ENCODE measurements at places on chromosomes 1 and 21.
A peak's percentile ranks its signal among the peaks of the same experiment; 100 is the strongest.

- DNase-seq: no peak
These were observed 368.5 kb upstream of the SNX7 start for GRCh38 chr1:98292994-98293393.

DNA sequence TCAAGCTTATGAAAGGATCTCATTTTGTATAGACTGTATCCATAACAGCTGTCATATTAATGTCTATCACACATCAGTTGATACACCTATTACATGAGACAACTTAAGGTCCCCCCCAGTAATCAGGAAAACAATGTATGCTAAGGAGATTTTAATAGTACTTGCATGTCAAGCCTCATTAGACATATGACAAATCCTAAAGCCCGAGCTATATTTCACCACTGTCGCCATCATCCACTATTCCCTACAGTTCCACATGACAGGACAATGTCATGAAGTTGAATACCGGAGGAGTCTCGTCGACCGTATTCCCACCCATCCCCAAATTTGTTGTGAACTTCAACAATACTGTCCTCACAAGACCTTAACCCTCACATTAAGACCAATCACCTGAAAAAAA is 3.4 kb downstream of the HMGN1 start:
- no peak for DNase-seq

DNA sequence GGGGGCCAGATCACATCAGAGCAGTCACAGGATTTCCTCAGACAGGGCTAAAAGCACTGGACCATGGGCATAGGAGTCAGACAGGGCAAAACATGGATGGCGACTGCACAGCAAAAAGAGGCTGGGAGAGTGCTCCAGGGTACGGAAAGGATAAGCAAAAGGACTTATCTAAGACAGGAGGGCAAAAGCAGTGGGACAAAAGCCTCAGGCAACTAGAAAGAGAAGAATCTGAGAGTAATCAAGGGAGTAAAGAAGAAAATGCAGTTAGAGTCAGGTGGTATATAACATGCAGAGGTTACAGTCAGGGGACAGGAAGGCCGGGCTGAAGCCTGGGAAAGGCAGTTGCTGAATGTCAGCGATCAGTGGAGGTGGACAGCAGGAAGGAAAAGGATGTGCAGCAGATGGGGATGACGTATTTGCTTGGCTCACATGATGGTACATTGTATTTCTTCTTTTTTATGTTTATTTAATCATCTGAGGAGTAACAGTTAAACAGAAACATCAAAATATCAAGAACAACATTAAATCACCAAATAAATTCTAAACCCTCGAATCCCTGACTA is 63.1 kb upstream of the CNN3 start:
- no peak for DNase-seq

DNA sequence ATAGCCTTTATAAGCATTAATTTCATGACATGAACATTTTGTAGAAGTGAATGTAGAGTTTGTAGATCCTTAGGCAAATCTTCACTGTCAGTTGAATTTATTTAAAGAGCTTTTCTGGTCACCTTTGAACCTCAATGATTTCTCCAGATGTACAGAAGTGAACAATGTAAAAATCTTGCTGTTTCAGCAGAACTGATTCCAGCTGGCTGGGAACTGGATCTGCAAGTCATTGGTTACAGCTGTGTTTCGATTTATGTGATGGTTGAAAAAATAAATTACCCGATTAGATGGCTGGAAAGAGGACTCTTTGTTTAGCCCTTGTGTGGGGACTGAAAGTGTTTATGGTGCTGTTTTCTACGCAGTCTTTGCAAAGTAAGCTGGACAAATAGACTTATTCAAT is 849.8 kb downstream of the USP25 start:
- peak; percentile 48 for DNase-seq

GRCh38 chr1:200894712-200895442 is at the start of gene INAVA:
TSS of gene INAVA (plus strand) at chr1:200894900. CDS start at chr1:200898401, 3,501 bp downstream.
- no peak for DNase-seq

- no peak for DNase-seq
These were observed 50.8 kb downstream of the ACBD3 start for GRCh38 chr1:226135709-226136108.

GRCh38 chr1:165218731-165219130 is 137.8 kb downstream of the LMX1A start:
- no peak for DNase-seq

DNA sequence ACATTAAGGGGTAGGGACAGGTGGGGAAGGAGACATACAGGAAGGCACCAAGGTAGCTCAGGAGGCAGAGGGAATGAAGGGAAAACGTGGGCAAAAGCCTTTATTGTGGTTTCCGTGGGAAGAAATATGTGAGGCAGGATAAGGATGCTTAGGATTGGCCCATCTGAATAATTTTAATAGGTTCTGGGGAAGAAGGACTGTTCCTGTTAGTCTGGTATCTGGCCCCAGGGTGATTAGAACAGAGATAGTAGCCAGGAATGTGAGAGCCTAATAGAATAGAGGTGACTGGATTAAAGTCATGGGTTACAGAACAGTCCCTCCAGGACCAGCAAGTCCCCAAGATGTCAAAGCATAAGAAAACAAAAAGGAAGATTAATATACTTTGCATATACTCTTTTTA is 545.2 kb upstream of the CAMK1G start:
- DNase-seq: no peak

DNA sequence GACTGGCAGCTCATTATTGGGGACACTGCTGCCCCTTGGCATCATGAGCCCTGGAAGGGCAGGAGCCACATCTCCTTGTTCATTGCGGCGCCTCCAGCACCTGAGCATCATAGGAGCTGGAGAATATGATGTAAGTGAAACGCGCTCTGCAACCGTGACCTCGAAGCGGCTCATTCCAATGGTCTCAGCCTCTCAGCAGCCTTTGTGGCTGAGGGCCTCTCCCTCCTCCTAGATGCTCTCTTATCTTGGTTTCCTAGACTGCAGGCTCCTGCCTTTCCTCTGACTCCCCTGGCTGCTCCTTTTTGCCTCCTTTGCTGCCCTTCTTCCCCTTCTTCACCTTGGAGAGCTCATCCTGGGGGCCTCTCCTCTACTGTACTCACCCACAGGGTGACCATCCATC is 83.6 kb upstream of the CASZ1 start:
- DNase-seq: no peak

DNA sequence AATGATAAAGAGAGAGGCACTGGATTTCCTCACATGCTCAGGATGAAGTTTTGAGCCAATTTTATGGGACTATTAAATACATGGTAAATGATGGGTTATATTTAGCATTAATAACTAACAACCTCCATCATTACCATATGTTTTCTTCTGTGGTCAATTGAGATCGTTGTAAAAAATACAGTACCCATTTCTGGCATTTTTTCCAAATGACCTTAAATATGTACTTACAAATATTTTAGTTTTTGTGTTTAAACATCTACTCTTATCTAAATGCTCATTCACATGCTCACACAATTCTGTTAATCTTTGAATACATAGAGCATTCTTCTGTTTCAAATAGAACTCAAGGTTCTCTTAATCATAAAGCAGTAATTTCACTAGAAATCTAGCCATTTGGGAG is 330.0 kb upstream of the BRINP3 start:
- DNase-seq: no peak

DNA sequence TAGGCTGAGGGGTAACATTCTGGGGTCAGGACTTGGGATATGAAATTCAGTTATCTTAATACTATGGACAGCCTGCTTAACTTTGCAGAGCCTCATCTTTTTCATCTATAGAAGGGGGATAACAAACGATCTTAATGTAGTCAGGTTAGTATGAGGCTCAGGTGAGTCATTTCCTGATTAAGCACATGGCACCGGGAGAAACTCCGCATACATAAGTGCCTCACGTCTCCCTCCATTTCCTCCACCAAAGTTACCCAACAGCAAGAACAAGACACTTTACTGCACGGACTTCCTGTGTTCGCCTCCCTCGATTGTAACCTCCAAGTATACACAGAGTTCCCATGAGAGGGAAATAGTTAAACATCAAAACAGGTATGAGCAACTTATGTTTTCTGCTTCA is 112.7 kb upstream of the COA6 start:
- no peak for DNase-seq

GRCh38 chr1:221525749-221526148 is 216.1 kb downstream of the DUSP10 start:
- no peak for DNase-seq

GRCh38 chr1:171081314-171081753 is 9.4 kb upstream of the FMO3 start:
- DNase-seq: peak; percentile 45

GRCh38 chr1:26337625-26338024 is 16.3 kb downstream of the CRYBG2 start:
- DNase-seq: no peak

DNA sequence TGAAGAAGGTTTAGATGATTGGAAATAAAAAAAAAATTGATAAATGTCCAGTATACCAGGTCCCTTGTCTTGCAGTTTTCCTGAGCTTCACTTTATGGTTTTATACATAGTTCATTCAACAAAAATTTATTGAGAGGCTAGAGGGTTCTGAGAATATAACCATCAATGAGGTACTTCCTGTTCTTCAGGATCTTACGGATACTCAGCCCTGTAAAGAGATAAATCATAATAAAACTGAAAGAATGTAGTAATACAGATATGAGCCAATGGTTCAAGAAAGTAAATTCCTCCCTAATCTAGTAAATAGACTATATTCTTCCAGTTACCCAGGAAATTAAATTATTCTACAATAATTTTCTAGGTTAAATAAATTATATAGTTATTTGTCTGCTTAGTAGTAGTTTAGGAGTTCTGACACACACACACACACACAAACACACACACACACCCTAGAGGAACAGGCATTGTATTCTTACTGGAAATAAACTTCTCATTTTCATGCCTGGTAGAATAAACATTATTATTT is 70.4 kb upstream of the HMCN1 start:
- DNase-seq: no peak

DNA sequence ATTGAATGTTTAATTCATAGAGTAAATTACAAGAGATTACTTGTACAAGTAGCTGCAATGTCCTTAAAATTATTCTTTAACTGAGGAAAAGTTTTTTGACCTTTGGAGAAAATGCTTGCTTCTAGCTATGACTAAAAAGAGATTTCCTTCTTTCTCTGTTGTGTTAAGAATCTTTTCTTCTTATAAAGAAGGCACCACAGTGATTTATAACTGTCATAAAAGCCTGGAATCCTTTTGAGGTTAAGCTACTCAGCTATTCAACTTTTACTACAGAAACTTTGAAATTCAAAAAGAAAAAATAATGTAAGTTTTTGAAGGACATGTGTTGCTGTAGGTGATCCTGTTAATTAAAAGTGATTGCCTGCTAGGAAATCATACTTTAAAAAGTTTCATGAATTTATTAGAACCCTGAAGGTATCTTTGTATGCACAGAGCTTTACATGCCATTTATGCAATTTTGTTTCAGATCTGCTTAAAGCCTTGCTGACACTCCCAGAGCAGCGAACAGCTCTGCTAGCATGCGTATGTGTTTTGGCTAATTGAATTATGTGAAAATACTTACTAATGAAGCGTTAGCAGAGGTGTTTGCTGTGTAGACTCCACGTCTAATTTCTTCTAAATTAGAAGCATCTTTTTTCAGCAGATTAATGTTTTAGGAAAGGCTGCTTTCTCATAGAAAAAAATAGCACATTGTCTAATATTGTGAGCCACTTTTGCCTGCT is 94.7 kb upstream of the SMYD2 start:
- no peak for DNase-seq

DNA sequence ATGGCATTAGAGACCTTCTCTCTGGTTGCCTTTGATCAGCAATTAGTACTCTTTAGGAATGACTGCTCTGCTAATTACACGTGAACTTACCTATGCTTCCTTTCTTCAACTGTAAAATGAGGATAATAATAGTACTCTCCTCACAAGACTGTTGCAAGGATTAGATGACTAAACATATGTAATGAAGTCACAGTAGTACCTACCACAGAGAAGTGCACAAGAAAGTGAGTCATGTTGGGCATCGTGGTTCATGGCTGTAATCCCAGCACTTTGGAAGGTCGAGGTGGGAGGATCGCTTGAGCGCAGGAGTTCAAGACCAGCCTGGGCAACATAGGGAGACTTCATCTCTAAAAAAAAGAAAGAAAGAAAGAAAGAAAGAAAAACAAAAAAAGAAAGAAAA is 68.1 kb upstream of the AK4 start:
- DNase-seq: no peak

DNA sequence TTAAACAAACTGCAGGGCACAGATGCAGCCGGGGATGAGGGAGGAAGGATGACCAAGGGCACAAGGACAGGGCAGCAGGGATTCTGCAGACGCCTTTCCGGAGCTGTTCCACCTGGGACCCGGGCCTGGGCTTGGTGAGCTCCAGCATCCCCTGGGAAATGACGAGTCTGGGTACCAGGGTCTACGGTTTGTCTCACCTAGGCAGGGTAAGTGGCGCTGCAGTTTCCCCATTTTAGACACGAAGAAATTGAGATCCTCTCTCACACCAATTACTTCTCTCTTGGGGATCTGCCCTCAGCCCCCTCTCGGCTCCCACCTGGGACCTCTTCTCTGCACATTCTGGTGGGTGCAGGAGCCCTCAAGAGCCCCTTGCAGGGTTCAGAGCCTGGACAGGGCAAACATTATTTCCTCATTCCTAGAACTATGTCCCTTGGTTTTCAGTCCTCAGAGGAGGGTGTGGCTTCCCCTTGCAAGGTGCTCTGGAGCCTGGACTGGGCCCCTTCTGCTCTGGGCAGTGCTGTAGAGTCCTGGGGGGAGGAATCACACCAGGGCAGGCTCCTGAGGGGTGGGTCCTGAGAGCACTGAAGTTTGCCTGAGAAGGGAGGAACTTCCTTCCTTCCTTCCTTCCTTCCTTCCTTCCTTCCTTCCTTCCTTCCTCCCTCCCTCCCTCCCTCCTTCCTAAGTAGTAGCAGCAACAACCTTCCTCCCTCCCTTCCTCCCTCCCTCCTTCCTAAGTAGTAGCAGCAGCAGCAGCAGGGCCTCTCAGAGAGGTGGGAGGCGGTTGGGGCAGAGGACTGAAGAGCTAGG is 16.0 kb downstream of the RAP1GAP start:
- peak; percentile 76 for DNase-seq

DNA sequence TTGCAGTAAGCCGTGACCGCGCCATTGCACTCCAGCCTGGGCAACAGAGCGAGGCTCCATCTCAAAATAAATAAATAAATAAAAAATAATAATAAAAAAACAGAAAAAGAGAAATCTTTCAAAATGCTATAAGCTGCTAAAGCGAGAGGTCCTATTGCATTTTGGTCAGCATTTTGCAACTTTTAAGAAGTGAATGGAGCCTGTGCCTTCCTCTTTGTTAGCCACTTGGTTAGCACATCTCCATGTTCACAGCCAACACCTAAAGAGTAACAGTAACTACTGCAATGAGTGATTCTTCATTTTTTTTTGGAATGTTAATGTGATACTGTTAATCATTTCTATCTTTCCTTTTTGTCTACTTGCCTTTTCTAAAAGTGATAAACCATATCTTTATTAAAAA is 80.6 kb downstream of the ERG start:
- DNase-seq: no peak

DNA sequence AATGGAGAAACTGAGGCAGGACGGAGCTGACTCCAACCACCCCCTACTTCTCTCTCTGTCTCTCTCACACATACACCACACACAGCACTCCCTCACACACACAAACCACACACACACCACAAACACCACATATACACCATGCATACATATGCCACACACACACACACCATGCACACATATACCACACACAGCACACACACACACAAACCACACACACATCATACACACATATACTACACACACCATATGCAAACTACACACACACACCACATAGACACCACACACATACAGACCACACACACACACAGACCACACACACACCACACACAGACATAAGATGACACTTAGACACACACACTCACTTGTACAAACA is 94.3 kb downstream of the RIPK4 start:
- no peak for DNase-seq

Data from SK-N-MC (cell line).